CD4-positive, alpha-beta T cell treated with Interleukin-1 beta for 1 hour (primary cell): ENCODE measurements at places on chromosomes 16 and 17.

- DNase-seq: peak; percentile 62
Observed at GRCh38 chr17:7238420-7239090, 702 bp downstream of the PHF23 start.

GRCh38 chr16:65769776-65770438 is 596.6 kb upstream of the CDH5 start:
- DNase-seq: no peak

GRCh38 chr16:67151431-67152097 is 766 bp upstream of the B3GNT9 start:
- no peak for DNase-seq

DNA sequence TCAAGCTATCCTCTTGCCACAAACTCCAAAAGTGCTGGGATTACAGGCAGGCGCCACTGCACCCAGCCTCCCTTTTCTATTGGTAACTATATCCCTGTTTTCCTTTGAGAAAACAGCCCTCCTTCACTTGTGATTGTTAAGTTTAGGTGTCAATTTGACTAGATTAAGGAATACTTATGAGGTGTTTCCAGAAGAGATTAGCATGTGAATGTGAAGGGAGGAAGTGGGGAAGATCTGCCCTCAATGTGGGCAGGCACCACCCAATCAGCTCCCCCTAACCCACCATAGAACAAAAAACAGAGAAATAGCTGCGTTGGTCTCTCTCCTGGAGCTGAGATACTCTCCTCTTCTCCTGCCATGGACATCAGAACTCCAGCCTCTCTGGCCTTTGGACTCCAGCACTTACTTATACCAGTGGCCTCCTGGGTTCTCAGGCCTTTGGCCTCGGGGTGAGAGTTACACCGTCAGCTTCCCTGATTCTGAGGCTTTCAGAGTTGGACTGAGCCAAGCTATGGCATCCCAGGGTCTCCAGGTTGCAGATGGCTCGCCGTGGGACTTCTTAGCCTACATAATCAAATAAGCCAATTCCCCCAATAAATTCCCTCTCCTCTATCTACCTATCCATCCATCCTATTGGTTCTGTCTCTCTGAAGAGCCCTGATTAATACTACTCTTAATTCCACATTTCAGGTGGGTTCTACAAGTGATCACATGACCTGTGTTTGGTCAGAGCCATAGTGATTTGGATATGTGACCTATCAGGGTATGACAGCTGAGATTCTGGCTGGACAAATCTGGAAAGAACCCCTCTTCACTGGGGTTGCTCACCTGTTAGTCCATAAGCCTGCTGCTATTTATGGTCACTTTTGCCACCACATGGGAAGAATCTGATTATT is 12.0 kb upstream of the STAT3 start:
- DNase-seq: no peak

DNA sequence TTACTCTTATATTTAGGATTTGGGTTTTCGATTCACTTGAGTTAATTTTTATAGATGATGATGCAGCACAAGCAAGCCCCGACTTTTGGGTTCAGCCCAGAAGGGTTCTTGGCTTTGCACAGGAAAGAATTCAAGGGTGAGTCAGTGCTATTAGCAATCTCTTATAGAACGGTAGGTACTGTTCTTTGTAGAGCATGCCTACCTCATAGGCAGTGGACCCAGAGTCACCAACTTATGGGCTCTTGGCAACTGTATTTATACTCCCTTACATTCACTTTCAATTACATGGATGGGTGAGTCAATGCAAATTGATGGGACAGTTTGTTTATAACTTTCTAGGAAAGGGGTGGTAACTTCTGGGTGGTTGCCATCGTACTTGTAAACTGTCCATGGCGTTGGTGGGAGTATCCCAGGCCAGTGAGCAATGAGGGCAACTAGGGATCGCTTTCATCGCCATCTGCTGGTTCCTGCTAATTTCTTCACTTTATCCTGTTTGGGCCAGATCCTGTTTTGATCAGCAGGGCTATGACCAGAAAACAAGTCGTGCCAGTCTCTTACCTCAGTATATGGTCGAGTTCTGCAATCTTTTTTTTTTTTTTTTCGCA is 362.6 kb downstream of the CNTNAP4 start:
- no peak for DNase-seq

DNA sequence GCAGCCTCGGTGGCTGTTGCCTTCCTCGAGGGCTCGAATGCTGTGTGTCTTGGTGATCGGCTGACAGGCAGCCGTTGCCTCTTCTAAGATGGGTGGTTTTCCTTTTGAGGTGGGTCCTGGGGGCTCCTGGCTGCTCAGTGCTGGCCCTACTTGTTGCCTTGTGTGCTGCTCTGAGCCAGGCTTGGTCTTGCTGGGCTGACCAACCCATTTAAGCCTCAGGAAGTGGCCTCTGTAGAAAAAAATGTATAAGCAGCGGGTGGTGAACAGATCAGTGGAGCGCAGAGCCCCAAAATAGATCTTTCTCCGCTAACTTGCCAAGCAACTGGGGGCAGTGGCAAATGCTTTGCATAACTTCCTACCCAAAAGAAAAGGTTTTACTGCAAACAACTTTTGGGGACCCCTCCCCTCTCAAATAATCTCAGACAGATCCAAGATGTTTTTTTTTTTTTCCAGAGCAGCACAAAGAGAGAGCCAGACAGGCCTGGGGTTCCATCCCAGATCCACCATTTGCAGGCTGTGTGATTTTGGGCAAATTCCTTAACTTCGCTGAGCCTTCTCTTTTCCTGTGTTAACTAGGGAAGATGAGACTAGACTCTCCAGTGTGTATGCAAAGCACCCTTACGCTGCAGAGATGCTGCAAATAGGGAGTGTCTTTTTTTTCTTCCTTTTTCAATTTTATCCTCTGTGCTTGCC is 42.5 kb downstream of the PLCG2 start:
- peak; percentile 55 for DNase-seq

GRCh38 chr17:66812571-66812970 is 22.3 kb upstream of the CACNG5 start:
- no peak for DNase-seq

DNA sequence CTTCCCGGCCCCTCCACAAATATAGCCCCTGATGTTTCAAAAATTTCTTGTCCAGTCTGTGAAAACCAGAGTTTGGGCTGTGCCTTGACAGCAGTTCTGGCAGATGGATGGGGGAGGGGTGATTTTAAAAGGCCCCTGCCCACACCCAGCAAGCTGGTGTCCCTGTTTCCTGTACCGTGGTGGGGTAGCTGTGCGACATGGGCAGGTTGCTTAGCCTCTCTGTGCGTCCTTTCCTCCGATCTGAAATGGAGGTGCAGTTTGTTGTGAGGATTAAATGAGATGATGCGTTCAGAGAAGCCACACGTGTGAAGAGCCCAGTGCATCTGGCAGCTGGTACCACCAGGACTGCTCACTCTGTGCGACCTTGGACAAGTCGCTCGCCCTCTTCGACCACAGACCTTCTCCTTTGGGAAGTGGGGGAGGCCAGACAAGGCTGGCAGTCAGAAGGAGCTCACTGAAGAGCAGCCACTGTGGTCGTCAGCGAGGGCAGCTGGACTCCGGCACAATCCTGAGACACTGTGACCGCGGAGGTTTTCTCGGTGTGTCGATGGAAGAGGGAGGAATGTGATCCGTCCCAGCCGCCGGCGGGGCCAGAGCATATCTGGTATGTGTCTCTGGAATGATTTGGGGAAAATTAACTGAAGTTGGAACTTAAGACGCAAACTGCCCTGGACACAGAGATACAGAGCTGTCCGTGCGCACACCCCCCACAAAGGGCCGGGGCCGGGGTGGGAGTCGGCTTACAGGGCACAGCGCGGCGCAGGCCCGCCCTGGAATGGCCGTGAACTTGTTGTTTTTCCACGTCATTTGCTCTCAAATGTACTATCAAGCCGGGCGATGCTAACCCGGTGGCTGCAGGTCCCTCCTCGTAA is 721 bp upstream of the WFIKKN2 start:
- no peak for DNase-seq

DNA sequence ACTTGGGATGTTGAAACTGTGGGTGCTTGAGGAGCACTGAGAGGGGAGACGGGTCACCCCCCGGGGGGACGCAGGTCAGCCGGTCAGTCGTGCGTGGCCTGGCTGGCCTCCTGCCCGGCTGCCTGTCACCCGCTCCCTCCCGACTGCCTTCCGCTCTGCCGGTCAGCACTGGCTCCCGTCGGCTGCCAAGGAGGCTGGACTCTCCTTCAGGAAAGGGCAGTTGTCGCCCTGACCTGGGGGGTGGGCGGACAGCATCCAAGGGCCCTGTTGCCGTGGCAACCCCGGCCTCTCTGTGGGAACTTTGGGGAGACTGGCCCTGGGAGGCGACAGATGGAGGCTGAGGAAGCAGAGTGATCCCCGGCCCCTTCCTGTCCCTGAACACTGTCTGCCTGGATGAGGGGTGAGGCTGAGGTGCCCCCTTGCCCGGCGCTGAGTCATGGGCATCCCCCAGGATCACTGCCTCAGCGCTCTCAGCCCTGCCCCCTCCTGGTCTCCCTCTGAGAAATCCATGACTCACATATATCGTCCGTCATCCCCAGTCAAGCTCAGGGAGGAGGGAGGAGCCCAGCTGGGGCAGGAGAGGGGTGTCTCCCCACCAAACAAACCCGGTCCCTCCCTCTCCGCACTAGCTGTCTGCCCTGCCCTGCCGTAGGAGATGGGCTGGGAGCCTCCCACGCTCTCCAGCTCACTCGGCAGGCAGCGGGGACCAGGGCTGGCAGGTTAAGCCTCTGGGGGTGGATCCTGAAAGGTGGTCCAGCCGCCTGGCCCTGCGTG is at the start of gene ADGRG1:
TSS of gene ADGRG1 (plus strand) at position 623 of the 774 bp plus-strand sequence. CDS start 21,658 bp downstream, outside the sequence.
- peak; percentile 50 for DNase-seq

- peak; percentile 54 for DNase-seq
Observed at GRCh38 chr17:4199818-4200402, 56.9 kb downstream of the CYB5D2 start.

GRCh38 chr16:18938986-18939385 is 12.8 kb upstream of the SMG1 start:
- DNase-seq: no peak

DNA sequence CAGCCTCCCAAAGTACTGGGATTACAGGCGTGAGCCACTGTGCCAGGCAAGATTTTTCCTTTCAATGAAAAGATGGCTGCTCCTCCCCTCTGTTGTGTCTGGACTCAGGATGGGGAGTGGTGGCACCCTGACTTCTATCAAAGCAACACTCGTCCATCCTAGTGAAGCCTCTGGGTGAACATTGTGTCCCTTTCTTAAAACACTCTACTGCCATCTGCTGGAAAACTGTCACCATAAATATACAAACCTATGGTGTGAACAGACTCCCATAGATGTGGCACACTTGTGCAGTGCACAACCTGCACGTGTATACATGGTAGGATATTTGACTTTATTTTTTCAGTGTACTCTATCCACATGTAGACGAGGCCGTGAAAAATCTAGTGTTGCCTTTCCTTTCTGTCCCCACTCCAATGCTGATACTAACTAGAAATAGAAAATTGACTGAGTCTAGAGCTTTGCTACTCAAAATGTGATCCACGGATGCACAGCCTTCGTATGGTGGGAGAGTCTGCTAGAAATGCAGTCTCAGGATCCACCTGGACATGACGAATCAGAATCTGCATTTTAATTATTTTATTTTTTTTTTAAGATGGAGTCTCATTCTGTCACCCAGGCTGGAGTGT is 55.9 kb upstream of the PLCG2 start:
- peak; percentile 40 for DNase-seq

- no peak for DNase-seq
Observed at GRCh38 chr17:70525961-70526360, 356.6 kb downstream of the KCNJ2 start.

- DNase-seq: no peak
Observed at GRCh38 chr17:42521036-42521435, 15.0 kb upstream of the NAGLU start.

- no peak for DNase-seq
Observed at GRCh38 chr17:45828582-45829133, 16.0 kb upstream of the SPPL2C start.

DNA sequence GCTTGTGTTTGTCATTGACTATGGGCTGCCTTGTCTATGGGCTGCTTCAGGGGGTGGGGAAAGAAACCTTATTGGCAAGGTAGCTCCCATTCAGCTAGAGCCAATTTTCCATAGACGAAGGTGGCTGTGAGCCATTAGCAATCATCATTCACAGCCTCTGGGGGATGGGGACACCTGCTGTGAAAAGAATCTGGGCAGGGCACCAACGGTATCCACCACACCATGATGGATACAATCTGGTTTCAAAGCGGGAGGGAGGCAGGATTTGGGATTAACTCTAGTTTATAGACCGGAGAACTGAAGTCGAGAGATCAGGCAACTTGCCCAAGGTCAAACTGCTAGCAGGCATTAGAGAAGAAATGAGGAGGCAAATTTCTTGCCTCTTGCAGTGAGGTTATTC is 182.3 kb downstream of the SHISA9 start:
- no peak for DNase-seq

DNA sequence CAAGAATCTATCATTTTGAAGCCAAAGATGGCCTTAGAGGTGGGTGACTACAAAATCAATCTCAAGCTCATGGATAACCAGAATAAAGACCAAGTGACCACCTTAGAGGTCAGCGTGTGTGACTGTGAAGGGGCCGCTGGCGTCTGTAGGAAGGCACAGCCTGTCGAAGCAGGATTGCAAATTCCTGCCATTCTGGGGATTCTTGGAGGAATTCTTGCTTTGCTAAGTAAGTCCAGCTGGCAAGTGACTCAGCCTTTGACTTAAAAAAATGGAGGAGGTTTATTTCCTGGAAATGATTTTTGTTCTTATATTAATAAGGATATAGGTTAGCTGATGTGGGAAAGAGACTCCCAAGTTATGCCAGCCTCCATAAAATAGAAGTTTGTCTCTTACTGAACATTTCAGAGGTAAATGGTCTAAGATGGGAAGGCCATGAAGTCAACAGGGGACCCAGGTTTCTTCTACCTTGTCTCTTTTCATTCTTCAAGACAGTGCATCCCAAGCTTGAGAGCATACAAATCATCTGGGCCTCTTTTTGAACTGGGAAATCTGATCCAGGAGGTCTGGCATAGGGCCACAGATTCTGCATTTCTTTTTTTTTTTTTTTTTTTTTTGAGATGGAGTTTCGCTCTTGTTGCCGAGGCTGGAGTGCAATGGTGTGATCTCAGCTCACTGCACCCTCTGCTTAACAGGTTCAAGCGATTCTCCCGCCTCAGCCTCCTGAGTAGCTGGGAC is 19.8 kb upstream of the TANGO6 start:
- no peak for DNase-seq

DNA sequence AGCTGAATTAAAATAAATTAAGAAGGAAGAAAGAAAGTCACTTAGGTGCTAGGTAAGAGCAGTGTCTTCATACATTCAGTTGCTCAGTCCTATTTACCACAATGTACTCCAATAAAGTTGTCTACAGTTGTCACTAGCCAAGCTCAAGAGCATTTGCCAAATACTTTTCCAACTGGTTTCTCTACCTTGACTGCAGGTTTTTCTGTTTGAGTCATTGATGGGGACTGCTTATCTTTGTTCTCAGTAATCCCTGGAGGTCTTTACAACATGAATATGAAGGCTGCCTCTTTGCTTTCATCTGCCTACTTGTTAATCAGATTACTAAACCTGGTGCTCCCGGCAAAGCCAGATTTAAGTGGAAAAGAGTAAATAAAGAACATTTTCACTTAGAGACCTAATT is 64.6 kb upstream of the CLEC18B start:
- no peak for DNase-seq

- DNase-seq: no peak
Observed at GRCh38 chr17:77501101-77501566, 360.4 kb downstream of the SEC14L1 start.

- DNase-seq: no peak
Observed at GRCh38 chr17:7476951-7477350, 2.5 kb downstream of the ZBTB4 start.

- DNase-seq: no peak
Observed at GRCh38 chr16:5918567-5919130, 821.1 kb upstream of the EEF2KMT start.
